ENCODE measurements at places on chromosomes 3 and 15.

- no peak for DNase-seq
Observed at GRCh38 chr3:50226888-50227389, 9.1 kb upstream of the GNAI2 start.

GRCh38 chr3:22372292-22373062 is 621.5 kb upstream of the ZNF385D start:
- DNase-seq, result no peak

GRCh38 chr15:100665570-100665969 is 63.2 kb downstream of the ASB7 start:
- no peak for DNase-seq

DNA sequence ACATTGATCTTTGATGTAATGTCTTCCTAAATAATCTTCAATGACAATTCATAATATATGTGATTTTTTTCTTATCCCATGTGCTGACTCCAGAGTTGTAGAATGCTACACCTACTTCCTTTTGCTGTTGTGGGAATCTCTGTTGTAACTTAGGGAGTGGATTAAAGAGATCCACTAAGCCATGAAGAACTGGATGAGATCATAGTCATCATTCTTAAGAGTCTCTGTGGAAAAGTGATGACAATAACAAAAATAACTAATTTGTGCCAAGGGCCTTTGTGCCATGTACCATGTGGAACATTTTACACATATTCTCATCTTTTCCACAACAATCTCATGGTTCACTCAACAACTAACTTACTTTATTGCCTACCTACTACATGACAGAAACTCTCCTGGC is 162.9 kb upstream of the PDZRN3 start:
- no peak for DNase-seq

DNA sequence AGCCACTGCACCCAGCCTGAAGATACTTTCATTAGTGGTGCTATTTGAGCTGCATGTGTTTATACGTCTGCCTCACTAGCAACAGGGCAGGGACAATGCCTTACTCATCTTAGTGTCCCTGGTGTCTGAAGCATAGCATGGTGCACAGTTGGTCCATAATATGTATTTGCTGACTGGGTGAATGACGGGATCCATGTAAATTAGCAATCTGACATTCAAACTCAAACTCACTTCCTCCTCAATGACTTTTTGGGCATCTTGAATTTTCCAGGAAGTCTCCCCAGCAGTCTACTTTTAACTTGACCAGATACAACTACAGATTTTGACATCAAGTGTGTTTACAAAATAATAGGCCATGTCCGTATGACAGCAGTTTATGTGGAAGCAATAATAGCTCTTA is 3.0 kb upstream of the LDHAL6B start:
- no peak for DNase-seq

Data from stimulated activated CD8-positive, alpha-beta memory T cell treated with anti-CD3 and anti-CD28 coated beads, Interleukin-4, amount 100 ng/mL, for 4 hours (primary cell).